ENCODE measurements at places on chromosomes 1 and 21.

DNA sequence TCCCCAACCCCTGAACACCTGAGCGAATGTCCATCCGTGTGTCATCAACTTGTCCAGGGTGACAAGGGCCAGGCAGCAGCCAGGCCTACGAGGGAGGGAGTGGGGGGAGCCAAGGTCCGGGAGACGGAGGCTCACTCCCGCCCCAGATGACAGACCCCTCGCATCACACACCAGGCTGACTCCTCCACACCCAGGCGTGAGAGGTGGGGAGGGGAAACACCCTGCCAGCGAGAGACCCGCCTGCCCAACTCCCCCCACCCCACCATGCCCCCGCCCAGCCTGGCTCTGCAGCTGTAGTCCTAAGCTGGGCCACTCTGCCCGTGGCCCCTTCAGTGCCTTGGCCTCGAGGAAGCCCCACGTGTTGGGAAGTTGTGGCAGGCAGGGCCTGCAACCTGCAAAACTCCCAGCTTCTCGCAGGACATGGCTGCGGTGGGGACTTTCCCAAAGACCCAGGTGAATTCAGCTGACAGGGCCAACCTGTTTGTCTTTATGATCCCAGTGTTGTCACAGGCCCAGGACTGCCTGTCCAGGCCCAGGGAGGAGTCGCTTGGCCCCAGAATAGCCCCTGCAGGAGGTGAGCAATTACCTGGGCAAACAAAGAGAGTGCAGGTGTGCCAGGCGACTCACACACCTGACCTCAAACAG lies 62.9 kb downstream of the RIPK4 start:
- DNase-seq: no peak

- DNase-seq: no peak
Observed at GRCh38 chr1:100358210-100358609, 5.9 kb downstream of the CDC14A start.

GRCh38 chr1:22529901-22530621 lies 33.2 kb upstream of the EPHA8 start:
- peak; percentile 78 for DNase-seq

GRCh38 chr1:244030481-244031040 lies 20.5 kb upstream of the ZBTB18 start:
- DNase-seq: no peak

DNA sequence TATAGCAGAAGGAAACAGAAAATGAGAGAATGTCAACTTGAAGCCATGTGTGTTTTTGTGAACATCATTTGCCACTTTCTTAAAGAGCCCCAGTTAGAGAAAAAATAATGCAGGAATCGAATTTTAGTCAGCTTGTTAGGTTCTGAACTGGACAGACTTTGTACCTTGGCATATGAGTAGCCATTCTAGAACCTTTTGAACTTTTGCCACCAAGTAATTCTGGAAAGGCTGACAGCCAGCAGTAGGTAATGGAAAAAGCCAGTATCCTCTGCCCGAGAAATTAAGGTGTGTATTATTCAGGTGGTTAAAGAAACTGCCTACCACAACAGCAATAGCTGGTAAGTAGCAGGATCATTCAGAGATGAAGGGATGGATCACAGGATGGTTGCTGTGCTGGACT lies 20.7 kb downstream of the LRRC8D start:
- DNase-seq: no peak
